ENCODE measurements at places on chromosomes 12 and 14.
A peak's percentile ranks its signal among the peaks of the same experiment; 100 is the strongest.

GRCh38 chr12:64824500-64825142 lies at the start of gene TBC1D30:
TSS of gene TBC1D30 (plus strand) at chr12:64824647. CDS start at chr12:64824880, 233 bp downstream.
- peak; percentile 37 for DNase-seq

DNA sequence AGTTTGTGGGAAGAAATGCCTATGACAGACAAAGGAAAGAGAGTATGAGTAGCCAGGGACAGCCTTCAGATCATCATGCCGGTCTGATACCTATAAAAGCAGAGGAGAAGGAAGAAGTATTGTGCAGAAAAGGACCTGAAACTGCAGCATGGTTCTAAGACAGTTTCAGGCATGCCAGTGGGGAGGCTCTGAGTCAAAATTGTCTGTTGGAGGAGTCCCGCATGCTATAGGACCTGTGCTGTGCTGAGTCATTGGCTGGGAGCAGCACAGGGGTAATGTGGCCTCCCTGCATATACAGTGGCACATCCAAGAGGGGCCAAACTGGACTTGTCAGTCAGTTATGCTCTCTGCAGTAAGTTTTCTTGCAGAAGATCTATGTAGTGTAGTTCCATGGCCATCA lies 40.7 kb downstream of the NEUROD4 start:
- peak; percentile 51 for DNase-seq

DNA sequence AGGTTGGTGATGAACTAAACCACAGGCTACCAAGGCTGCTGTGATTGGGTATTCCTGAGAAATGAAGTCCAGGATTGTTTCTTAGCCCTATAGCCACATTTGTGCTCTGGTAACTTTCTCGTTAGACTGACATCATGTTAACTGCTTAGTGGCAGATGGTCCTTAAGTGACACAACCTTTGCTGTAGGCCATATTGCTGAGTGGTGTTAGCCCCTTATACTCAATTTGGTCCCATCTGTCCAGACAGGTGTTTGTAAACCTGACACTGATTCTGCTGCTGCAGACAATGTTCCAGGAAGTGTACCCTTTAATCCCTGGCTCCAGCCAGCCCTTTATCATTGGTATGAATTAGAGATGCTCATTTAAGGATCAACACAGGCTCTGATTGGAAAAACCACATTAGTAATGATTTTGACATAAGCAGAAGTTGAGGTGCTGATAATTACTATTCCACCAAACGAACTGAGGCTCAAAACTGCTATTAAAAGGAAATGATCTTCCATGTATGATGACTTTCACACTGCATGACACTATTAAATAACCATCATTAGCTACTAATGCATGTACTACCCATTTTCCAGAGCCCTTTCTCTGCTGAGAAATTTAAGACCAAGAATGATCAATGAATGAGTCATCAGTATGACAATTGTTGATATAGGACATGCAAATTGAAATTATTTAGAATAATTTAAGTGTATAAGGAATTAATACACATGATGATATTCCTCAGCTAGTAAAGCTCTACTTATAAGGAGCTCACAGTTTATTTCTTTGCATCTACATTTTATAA lies 3.6 kb upstream of the SSTR1 start:
- no peak for DNase-seq

- no peak for DNase-seq
Observed at GRCh38 chr12:3152011-3152511, 74.9 kb downstream of the TSPAN9 start.

GRCh38 chr14:60753264-60754119 lies 18.9 kb downstream of the MNAT1 start:
- no peak for DNase-seq

DNA sequence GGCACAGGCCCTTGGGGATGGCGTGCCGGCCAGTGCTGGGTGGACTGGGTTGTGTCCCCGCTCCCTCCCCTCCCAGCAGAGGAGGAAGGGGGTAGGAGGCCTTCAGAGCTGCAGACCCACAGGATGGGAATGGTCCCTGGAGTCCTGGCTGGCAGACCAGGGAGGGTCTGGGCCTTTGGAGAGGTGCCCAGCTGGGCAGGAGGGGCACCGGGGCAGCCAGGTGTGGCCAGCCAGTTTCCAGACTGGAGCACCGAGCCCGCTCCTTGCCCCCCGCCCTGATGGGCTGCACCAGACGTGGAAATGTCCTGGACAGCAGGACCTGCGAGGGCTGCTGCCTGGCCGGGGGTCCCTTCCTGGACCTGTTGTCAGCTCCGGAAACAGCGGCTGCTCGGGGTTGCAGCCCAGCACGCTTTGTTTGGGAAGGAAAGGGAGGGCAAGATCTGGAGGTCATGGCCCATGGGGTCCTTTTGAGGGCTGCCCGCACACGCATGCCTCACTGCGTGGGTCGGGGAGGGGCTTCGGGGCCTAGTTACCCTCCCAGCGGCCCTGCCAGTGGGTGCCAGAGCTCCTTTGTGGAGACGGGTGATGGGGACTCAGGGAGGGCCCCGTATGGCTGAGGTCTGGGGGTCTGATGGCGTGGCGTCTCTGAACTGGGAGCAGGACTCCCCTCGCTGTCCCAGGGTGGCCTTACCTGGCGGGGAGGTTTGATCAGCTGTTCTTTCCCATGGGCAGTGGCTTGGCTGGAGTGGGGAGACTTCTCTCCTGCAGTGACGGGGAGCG lies 9.1 kb downstream of the KIF26A start:
- DNase-seq: no peak

GRCh38 chr14:58597041-58597440 lies 40.7 kb upstream of the DACT1 start:
- no peak for DNase-seq

GRCh38 chr12:27032679-27033078 lies 10.3 kb downstream of the MED21 start:
- no peak for DNase-seq

GRCh38 chr14:103536693-103537092 lies 7.7 kb downstream of the TRMT61A start:
- DNase-seq: no peak

GRCh38 chr12:67354322-67354721 lies 85.2 kb downstream of the CAND1 start:
- no peak for DNase-seq

DNA sequence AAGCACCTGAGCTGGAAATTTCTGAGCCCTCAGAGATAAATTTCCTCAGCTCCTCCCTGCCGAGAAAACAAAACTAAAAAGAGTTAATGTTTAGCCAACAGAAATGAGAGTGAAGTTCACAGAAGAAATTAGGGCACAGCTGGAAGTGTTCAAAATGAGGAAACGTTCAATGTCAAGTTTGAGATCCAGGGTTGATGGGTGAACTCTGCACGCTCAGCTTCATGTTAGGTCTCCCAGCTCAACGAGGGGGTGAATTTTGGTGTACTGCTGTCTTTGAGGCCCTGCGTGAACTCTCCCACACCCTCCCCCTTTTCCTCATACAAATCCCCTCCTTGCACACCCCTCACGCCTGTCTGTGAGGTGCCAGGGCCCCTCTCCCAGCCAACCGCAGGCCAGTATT lies 13.3 kb upstream of the OAS3 start:
- DNase-seq: no peak

GRCh38 chr14:51716610-51717009 lies 64.9 kb downstream of the FRMD6 start:
- no peak for DNase-seq

DNA sequence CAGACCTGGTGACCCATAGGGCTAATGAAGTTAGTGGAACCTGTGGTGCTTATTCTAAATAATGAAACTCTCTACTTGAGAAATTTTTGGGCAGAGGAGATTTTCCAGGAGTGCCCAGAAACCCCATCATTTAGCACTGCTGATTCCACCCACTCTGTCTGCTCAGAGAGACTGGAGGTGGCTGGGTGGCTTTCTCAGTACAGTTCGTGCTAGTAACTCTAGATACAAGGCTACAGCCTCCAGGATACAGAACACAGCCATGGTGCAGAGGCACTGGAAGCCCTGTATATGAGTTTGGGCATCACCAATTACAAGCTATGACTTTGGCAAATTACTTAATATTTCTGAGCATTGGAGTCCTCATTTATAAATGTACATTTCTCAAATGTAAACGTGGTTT lies 32.4 kb downstream of the CCDC177 start:
- no peak for DNase-seq

DNA sequence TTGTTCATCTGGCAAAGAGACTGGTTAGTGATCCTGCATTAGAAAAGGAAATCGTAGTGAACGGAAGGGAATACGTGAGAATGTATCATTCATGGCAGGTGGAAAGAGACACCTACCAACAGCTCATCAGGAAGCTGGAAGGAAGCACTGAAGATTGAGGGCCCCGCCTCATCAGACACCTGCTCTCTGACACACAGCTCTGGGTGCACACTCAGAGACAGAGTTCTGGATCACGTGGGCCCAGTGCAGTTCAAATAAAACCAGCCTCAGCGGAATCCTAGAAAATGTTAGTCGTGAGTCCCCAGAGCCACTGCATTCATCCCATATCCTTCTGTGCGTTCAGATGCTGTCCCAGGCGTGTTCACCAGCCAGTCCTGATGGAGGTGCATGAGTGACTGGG lies 129.7 kb downstream of the GLT1D1 start:
- no peak for DNase-seq

DNA sequence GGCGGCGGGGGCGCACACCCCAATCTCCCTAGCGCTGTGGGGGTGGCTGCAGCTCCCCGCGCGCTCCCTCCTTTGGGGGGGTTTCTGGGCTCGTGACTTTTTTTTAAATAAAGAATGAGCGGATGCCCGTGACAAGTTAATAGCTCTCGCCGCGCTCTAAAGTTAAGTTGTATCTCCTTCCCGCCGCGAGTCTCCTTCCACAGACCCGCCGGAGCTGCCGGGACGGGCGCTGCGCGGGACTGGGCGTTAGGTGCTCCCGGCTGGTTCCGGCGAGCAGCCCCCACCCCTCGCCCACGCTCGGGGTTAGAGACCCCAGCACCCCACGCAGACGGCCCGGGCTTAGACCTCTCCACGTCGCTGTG lies 82.6 kb upstream of the HMGA2 start:
- no peak for DNase-seq

DNA sequence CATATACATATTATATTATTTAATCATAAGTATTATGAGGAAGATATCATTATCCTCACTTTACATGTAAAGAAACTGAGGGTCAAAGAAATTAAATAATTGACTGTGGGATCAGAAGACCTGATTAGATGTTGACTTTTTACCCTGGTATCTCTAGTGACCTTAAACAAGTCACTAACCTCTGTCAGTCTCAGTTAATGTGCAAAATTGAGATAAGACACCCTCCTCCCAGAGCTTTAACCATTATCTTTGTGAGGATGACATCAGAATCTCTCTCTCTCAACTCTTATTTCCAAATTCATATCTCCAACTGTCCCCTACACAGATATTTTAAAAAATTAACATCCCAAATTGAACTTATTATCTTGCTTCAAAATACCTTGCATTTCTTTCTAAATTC lies 177.8 kb downstream of the KLHL28 start:
- no peak for DNase-seq

GRCh38 chr14:47596232-47596631 lies 79.2 kb downstream of the MDGA2 start:
- DNase-seq: no peak

GRCh38 chr14:58568322-58568721 lies 69.4 kb upstream of the DACT1 start:
- DNase-seq: no peak

GRCh38 chr14:101122237-101123141 lies 219.0 kb upstream of the RTL1 start:
- no peak for DNase-seq

GRCh38 chr14:50666772-50667683 lies 1.1 kb downstream of the SAV1 start:
- no peak for DNase-seq

DNA sequence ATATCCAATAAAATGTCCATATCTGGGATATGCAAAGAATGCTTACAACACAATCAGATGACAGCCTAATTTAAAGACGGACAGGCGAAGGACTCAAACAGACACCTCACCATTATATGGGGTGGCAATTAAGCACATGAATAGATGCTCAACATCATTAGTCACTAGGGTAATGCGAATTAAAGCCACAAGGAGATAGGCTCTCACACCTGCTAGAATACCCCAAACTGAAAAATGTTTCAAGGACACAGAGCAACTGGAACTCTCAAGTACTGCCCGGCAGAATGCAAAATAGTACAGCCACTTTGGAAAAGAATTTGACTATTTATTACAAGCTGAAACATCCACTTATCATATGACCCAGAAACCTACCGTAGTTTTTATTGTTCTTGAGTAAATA lies 42.9 kb downstream of the FERMT2 start:
- DNase-seq: no peak

GRCh38 chr12:29731591-29731990 lies 52.2 kb downstream of the TMTC1 start:
- DNase-seq: peak; percentile 27

DNA sequence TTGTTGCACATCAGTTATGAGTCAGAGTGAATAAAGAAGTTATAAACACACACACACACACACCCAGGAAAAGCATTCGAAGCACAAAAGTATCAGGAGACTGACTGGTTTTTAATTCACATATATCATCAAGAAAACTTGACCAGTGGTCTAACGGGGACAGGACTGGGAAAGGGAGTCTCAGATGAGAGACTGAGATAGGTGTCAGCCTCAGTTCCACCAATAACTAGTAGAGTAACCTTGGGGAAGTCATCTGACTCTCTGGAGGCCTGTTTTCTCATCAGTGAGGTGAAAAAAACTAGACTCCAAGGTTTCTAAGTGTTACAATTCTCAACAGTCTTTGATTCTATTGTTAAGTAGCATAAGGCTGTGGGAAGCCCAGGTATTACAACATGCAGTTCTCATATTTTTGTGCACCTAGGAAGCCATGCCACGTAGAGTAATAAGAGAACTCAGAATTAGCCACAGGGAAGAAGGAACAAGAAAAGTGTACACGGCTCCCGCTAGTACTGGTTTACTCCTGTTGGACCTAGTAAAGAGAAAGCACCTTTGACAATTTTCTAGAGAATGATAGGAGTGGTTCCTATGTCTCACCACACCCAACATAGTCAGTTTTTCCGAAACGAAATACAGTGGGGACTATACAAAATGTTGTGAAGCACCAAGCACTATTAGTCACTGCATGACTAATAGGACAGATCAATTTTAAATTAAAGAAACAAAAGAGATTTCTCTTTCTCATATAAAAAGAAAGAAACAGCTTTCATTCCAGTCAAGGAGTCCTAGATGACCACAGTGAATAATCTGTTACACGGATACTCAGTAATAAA lies 5.0 kb downstream of the PPTC7 start:
- DNase-seq: no peak

DNA sequence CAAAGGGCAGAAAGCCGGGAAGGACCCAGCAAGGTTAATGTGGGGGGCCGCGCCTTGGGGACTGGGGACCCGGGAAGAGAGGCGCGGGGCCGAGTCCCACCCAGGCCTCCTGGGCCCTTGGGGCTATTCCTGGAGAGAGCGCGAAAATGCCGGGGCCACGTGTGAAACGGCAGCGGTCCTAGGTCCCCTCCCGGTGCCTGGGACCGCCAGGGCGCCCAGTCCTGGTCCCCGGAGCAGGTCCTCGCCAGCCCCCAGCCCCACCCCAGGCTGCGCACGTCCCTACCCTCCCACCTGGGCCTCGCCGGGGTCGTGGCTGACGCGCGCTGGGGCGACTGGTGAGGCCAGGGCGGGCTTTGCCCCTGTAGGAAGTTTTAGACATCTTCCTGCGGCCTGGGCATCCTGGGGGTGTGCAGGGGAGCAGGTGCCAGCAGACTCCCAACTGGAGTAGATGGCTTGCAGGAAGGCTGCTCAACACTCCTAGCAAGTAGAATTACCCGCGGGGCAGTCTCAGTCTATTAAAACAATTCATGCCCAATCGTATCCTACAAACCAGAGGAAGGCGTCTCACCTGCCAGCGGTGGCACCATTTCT lies 708 bp downstream of the FAR2 start:
- peak; percentile 20 for DNase-seq

Measured in NCI-H446 treated with DMSO at 0.1 percent for 48 hours (cell line).